ENCODE measurements at places on chromosomes 11 and 22.

DNA sequence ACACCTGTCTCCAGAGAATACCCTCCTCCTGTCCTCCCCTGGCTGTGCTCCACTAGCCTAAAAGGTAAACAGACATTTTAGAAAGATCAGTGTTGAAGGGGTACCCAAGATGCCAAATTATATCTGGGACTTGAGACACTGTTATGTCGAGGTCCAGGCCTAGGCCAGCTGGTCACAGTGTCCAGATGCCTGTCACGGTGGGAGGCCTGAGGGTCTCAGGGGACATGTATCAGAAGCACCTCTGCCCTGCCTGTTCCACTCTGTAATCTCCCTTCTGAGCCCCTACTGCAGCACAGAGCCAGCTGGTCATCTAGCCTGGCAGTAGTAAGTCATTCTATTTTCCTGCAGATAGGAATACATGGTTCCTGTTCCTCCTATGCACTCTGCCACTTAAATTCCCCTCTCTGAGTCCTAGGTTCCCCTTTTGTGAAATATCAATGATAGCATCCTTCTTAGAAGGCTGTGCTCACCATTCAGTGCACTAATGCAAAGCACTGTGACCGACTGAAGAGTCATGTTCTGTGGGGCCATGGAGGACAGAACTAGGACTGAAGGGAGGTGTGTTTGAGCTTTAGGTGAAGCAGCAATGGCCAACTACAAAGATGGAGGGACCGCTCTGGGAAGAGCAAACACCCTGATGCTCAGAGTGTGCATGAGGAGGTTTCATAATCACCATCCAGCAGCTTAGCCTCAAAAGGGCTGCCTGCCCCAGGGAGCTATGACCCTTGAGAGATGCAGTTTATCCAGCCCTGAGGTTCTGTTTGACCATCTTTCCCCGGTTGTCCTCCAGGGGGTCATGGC is 44.8 kb upstream of the TUB start:
- DNase-seq = no peak

DNA sequence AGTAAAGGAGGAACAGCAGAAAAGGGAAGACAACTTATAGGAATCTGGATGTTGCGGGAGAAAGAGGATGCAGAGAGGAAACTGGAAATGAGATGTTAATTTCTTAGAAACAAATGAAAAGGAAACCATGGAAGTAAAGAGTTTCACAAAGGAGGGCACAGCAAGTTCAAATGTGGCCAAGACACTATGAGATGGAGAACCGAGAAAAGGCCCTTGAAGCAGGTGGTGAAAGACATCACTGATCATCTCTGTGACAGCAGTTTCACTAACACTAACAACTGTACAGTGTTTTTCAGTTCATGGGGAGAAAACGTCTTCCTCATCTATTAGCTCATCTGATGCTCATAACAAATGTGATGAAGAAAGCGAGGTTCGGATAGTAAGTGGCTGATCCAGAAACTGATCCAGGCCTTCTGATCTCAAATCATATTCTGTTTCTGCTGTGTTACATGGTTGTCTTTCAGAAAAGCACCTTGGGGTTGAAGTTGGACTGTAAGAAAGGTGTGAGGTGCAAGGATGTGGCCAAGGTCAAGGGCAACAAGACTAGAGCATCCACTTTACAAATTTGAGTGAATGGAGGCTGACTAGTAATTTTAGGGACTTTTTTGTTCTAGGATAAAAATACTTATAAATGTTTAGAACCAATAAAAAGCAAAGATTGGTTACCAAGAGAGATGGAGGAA is 492.1 kb upstream of the CADM1 start:
- DNase-seq = no peak

DNA sequence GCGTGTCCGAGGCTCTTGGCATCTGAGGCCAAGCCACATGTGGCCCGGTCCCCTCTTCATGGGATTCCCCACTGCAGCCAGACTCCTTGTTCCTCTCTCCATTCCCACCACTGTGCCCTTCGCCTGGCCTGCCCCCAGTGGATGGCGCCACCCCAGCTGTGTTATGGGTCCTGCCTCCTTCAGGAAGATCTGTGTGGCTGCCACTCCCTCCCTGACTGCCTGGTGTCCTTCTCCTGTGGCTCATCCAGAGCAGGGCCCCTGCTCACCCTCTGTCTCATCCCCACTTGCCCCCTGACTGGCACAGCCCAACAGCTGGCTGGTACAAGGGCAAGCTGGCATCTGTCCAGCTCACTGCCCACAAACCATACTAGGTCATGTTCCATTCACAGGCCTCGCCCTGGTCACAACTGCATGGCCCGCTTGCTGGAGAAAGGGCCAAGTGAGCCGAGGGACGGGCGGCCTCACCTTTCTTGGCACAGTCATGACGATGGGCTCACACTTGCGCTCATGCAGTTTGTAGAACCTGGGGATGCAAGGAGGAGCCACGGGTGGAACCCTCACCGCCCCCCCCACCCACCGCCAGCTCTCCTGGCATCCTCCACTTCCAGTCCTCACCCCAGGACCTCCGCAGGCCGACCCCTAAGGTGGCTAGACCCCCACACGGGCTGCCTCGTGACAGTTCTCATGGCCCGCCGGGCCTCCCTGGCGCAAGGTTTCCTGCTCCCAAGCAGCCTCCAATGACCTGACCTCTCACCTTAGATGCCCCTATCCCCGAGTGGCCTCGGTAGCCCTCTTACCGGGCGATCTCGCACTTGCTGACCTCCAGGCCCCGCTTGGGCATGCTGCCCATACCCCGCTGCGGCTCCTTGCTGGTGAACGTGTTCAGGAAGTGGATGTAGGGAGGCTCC is 2.1 kb upstream of the PTPRCAP start:
- no peak for DNase-seq

DNA sequence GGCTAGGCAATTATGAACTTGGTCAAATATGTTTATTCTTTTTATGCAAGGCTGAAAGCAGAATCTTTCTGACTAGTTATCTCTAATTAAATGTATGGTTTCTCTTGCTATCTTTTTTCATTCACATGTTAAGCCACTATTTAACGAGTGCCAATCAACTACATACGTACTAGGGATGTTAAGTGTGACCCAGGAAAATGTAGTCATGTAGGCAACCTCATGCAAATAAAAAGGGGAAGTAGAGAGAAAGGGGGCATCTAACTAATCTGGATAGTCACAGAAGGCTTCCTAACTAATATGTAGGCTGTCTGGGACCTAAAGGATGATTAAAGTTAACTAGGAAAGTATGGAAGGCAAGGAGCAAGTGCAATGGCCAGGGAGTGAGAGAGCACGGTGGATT is 23.5 kb downstream of the TBRG1 start:
- no peak for DNase-seq

DNA sequence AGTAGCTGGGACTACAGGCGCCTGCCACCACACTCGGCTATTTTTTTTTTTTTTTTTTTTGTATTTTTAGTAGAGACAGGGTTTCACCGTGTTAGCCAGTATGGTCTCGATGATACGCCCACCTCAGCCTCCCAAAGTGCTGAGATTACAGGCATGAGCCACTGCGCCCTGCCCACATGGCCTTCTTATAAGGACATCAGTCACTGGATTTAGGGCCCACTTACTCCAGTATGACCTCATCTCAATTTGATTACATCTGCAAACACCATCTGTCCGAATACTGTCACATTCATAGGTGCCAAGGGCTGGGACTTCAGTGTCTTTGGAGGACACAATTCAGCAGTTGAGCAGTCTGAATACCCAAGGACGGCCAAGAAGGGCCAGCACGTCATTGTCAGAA is 8.2 kb upstream of the PRR5 start:
- no peak for DNase-seq

- no peak for DNase-seq
Observed at GRCh38 chr11:112537026-112537425, 276.4 kb upstream of the PLET1 start.

Measured in right renal cortex interstitium (tissue), 3 donors.